Kidney tubule cell (primary cell): ENCODE measurements at places on chromosomes 6 and 20.

DNA sequence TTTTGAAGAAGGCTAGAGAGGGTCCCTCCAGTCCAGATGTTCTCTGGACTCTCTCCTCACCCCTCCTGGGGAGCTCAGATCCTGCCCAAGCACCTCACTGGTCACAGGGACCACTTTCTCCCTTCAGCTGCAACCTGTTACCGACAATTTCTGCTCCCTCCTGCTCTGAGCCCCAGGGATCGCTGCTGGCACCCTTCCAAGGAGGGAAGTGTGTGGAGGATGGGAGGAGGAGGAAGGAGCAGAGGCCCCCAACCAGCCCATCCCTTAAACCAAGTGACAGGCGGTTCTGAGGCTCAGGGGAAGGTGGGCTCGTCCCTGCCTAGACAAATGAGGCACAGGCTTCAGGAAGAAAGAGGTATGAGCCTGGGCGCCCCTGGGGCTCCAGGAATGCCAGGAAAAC is 13.9 kb downstream of the PMEPA1 start:
- DNase-seq, result peak; percentile 49

DNA sequence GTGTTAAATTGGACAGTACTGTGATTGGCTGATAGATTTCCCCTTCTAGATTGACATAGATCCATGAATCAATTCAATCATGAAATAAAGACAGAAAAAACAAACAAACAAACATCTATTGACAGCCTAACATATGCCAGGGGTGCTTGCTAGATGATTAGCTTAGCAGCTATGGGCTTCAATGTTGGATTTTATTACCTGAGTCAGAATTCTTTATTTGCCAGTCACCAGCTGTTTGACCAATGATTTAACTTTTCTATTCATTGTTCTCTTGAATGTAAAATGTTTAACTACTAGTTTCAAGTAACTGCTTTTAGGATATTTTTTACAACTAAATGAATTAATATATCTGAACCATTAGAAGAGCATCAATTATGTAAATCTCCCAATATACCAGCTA is 901.3 kb upstream of the CITED2 start:
- peak; percentile 34 for DNase-seq

DNA sequence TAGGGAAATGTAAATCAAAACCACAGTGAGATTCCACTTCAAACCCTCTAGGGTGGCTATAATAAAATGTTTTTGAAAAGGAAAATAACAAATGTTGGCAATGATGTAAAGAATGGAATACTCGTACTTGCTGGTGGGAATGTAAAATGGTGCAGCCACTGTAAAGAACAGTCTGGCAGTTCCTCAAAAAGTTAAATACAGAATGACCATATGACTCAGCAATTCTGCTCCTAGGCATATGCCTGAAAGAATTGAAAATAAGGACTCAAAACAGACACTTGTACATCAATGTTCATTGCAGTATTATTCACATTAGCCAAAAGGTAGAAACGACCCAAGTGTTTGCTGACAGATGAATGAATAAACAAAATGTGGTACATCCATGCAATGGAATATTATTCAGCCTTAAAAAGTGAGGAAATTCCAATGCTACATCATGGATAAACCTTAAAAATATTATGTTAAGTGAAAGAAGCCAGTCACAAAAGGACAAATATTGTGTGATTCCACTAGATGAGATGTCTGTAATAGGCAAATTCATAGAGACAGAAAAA is 10.2 kb upstream of the RNF114 start:
- no peak for DNase-seq

GRCh38 chr6:75102301-75102700 is 103.6 kb downstream of the COL12A1 start:
- DNase-seq, result no peak

DNA sequence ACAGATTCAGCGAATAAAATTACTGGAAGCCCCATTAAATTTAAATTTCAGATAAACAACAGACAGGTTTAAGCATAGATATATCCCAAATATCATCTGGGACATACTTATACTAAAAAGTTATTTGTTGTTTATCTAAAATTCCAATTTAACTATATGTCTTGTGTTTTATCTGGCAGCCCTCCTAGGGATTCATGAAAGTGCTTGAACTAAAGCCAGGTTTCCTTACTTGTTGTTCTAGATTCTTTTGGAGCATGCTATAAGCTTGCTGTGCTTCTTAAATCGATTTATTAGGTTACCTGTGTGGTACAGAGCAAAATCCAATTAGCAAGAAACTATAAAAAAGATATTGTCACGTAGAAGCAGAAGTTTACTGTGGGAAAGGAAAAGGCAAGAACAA is 202.5 kb upstream of the GMDS start:
- DNase-seq, result no peak
